ENCODE measurements at places on chromosomes 5 and 9.

- DNase-seq = no peak
These were observed 69.8 kb upstream of the CCDC112 start for GRCh38 chr5:115366223-115366622.

DNA sequence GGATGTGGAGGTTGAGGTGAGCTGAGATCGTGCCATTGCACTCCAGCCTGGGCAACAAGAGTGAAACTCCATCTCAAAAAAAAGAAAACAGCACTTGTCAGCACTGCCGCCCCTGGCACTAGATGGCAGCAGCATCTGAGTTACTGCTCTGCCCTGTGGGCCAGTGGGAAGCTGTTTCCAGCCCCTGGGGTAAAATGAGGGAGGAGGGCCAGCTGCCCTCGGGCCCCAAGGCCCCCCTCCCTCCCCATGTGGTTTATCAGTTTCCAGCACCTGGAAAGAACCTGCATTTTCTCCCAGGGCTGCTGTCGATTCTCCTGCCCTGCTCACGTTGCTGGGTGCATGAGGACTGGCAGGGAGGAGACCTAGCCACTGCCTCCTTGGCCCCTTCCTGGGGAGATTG, 13.2 kb upstream of the CEL start:
- DNase-seq = peak; percentile 54

DNA sequence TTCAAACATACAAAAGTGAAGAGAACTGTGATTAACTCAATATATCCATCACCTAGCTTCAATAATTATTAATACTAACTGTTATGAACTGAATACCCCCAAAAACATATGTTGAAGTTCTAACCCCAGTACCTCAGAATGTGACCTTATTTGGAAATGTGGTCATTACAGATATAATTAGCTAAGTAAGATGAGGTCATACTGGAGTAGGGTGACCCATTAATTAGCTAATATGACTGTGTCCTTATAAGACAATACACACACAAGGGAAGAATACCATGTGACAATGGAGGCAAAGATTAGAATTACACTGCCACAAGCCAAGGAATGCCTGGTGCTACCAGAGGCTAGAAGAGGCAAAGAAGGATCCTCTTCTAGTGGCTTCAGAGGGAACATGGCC, 7.8 kb downstream of the RRAGA start:
- no peak for DNase-seq

DNA sequence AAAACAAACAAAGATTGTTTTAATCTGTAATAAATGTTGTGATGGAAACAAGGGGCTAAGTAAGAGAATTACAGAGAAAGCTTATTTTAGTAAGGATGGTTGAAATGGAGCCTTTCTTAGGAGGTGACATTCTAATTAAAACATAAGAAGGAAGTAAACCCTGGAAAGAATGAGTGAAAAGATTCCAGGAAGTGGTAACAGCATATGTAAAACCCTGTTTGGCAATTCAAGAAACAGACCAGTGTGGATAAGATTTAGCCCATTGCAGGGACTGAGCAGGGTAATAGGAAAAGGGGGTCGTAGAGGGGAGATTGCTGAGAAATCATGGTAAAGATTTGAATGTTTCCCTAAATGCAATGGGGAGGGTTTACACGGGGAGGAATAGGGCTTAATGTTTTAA, 21.6 kb upstream of the PIP5K1B start:
- no peak for DNase-seq

- DNase-seq = no peak
These were observed 69.4 kb upstream of the FBXL17 start for GRCh38 chr5:108451269-108451668.

- peak; percentile 44 for DNase-seq
These were observed 54.0 kb downstream of the SECISBP2 start for GRCh38 chr9:89372230-89372816.

GRCh38 chr5:95007921-95008597, 276.8 kb downstream of the MCTP1 start:
- DNase-seq = no peak

GRCh38 chr5:37888476-37888875, 48.6 kb upstream of the GDNF start:
- DNase-seq = no peak

- no peak for DNase-seq
These were observed 168.0 kb upstream of the RGMB start for GRCh38 chr5:98605426-98605825.

DNA sequence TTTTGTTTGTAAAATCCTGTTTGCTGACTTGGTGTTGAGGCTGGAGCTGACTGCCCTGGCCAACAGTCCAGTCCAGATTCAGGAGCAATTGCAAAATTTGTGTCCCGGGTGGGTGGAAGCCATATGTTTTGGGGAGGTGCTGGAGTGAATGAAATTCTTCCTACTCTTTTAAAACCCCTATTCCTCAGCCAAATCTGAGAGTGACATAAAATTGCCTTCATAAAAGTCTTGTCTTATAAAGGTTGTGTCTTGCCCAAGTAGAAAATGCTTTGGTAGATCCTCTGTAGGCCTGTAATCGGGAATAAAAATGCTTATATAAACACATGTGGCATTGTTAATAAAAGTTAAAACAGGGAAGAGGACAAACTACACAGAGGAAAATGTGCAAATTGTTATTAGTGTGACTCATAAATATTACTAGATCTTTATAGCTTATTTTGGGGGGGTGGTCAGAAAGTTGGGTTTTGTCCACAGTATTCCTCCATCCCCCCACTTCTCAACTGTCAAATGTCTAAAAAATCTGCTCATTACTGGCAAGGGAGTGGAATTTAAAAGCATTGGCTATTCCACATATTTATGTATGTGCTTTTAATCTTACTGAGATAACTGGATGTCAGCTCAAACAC, 45.6 kb downstream of the NNT start:
- DNase-seq = no peak

DNA sequence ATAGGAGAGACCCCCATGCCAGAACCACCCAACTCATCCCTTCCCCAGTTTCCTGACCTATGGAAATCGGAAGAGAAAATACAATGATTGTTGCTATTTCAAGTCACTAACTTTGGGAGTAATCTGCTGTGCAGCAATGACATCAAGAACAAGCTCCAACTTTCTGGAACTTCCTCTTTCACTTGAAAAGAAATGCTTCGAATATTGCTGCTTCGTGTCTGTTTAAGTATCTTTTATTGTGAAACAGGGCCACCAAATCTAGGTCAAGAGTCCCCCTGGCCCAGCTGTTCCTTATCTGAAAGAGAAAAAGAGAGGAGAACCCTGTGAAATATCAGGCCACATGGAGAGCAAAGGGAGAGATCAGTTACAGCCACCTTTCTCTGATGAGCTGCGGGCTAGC, 59.4 kb upstream of the DNAH5 start:
- DNase-seq = no peak

DNA sequence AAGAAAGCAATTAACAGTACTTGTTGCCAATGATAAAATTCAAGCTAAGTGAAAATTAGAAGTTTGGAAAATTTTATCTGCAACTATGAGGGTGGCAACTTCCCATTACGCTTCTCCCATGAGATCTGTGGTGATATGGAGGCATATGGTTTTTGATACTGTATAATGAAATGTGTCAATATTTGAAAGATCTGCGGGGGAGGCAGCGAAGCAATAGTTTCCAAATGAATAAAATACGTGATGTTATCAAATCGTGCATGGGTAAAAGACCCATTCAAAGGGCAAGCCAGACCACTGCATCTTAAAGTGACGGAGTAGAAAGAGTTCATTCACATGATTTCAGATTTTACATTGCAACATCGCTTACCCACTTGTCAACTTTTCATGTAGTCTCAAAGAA, 20.9 kb upstream of the BOD1 start:
- DNase-seq = no peak

GRCh38 chr9:36127652-36128244, 8.8 kb upstream of the GLIPR2 start:
- no peak for DNase-seq

DNA sequence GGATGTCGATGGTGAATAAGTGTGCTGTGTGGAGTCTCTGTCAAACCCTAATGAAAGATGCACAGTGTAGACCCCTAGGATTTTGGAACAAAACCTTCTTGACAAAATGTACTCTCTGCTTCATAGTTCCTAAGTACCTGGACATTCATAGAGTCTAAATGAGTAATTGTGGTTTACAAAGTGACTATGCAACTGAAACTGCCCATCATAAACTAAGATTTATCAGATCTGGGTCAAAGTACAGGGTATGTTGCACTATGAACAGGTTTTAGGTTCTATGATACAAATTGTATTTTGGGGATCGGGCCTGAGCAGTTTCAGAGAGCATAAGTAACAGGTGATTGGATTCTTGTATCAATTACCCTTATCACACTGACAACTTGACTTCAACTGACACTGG, 79.4 kb downstream of the LURAP1L start:
- no peak for DNase-seq

DNA sequence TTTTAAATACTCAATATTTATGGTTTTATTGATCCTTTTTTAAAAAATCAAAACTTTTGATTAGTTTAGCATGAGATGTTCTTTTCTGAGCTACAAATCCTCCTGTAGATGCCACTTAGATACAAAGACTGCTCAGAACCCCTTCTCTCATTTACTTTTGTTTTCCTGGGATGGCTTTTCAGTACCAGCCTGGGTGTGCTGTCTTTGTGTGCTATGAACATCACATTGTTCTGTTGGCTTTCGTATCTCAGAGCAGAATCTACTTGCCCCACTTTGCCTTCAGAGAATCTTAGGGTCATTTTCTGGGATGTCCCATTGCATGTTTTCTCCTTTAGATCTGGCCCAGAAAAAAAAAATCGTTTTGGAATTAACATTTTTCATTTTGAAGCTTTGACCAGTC, 85.9 kb downstream of the RASGRF2 start:
- no peak for DNase-seq

GRCh38 chr5:140037012-140037411, 6.1 kb downstream of the NRG2 start:
- no peak for DNase-seq

- no peak for DNase-seq
These were observed 61.0 kb upstream of the PRDM9 start for GRCh38 chr5:23446424-23446823.
